ENCODE measurements at places on chromosomes 3 and 15.

DNA sequence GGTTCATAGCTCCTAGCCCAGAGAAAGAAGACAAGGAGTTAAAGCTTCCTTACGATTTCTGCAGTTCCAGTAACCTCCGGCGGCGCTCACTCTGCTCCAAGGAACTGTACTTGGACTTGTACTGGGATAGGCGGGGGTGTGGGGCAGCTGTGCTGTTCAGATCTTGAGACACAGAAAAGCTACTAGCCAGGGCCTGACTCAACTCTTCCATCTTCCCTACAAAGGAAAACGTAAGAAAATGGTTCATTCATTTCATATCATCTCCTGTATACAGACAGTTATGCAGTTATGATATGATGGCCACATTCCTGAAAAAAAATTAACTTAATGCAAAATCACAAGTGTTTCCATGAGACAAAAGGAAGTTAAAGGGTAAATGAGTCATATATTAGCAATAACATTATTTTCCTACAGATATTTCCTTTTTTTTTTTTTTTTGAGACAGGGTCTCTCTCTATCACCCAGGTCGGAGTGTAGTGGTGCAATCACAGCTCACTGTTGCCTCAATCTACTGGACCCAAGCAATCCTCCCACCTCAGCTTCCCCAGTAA is 4.6 kb downstream of the SNUPN start:
- no peaks in the 10 kb centered on the region for H3K27me3 ChIP-seq
- no peak overlapping the region for H3K4me3 ChIP-seq
- H3K4me1 ChIP-seq = peaks cover 20% of the 10 kb centered on the region
- H3K36me3 ChIP-seq = peaks cover 3% of the 10 kb centered on the region
- no peak for DNase-seq

- DNase-seq = peak; percentile 62
- H3K4me1 ChIP-seq = peaks cover 10% of the 10 kb centered on the region
- no peaks in the 10 kb centered on the region for H3K36me3 ChIP-seq
- H3K27me3 ChIP-seq = no peaks in the 10 kb centered on the region
- no peak overlapping the region for H3K4me3 ChIP-seq
Measured at GRCh38 chr3:119403201-119403600, 60.2 kb downstream of the TMEM39A start.

GRCh38 chr3:62145086-62145757 is 228.1 kb downstream of the FEZF2 start:
- H3K27me3 ChIP-seq = no peaks in the 10 kb centered on the region
- H3K4me1 ChIP-seq = no peaks in the 10 kb centered on the region
- H3K27ac ChIP-seq = no peak overlapping the region
- no peaks in the 10 kb centered on the region for H3K36me3 ChIP-seq

DNA sequence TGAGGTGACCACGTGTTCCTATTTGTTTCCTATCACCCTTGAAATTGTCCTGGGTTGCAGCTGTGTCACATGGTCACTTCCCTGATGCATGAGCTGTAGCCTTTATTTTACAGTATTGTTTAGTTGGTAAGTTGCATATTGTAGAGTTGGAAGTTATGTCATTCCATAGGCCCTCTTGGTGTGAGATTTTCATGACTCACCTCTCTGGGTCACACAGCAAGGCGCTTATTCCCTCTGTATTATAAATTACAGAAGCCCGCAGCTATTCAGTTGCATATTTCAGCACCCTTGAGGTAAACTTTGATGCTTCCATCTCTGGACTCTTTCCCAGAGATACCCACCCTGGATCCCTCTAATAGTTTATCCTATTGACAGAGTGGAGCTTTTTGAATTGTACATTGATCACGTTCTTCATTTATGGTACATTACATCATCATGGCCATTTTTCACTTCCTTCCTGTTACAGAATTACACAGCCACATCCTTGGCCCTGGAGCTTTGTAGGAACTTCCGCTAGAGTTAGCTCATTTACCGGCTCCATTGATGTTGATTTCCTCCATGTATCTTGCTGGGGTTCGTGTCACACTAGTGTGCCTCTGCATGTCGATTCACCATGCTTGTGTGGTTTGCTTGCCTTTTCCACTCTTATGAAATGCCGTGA is 543.1 kb upstream of the RGMA start:
- no peaks in the 10 kb centered on the region for H3K36me3 ChIP-seq
- H3K27ac ChIP-seq = no peak overlapping the region
- no peaks in the 10 kb centered on the region for H3K27me3 ChIP-seq
- H3K4me1 ChIP-seq = no peaks in the 10 kb centered on the region

- H3K27me3 ChIP-seq = no peaks in the 10 kb centered on the region
- H3K36me3 ChIP-seq = no peaks in the 10 kb centered on the region
- no peak overlapping the region for H3K27ac ChIP-seq
- no peak overlapping the region for H3K4me3 ChIP-seq
Measured at GRCh38 chr15:88918738-88919137, 5.6 kb upstream of the MFGE8 start.

GRCh38 chr3:100419406-100419805 is 18.1 kb downstream of the LNP1 start:
- no peaks in the 10 kb centered on the region for H3K4me1 ChIP-seq
- H3K4me3 ChIP-seq = no peak overlapping the region

DNA sequence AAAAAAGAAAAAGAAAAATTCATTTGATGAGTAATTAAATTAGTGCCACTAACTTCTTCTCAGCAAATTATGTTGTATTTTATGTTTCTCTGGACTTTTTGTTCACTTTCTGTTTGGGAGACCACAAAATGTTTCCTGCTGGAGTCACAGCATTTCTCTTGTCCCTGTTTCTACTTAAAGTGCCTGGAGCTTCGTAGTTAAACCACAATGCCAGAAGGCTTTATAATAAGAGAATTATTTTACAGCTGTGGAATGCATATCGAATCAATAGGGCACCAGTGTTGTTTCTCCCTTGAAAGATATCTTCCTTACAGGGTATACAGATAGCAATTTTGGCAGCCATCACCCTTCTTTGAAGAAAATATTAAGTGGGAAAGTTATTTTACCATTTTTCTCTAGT is 3.2 kb downstream of the DTWD1 start:
- H3K36me3 ChIP-seq = peaks cover 35% of the 10 kb centered on the region
- no peak overlapping the region for H3K27ac ChIP-seq
- no peak overlapping the region for H3K4me3 ChIP-seq
- H3K4me1 ChIP-seq = peaks cover 35% of the 10 kb centered on the region
- DNase-seq = no peak

- no peak for DNase-seq
- H3K4me3 ChIP-seq = no peak overlapping the region
- H3K4me1 ChIP-seq = no peaks in the 10 kb centered on the region
- no peak overlapping the region for H3K27ac ChIP-seq
- H3K36me3 ChIP-seq = no peaks in the 10 kb centered on the region
- H3K27me3 ChIP-seq = peaks cover 21% of the 10 kb centered on the region
Measured at GRCh38 chr3:132773071-132773619, 50.9 kb upstream of the NPHP3 start.

DNA sequence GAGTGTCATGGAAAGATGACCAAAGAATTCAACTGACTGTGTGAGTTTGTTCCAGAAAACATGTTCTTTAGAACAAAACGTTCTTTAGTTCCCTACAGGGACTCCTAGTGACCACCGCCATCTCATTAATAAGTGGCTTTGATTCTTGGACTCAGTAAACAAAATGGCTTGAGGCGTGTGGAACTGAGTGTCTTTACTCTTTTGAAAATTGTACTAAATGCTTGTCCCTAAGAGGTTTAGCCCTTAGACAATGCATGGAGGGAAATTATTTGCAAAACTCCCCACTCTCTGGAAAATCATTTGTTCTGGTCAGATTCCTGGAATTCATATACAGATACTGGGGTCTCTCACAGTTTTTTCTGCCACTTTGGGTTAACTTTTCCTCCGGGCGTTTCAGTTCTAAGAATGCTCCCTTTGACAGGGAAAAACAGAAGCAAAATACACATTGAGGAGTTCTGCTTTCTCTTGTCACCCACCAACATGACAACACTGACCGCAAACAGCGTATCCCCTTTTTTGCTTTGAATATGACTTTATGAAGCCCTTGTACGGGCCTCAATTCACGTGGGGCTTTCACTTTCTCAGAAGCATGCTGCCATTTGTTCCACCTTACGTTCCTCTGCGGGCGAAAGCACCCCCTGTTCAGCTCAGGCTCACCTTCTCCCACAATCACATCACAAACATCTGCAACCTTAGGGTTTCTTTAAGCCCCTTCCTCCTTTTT is 15.3 kb upstream of the NRROS start:
- no peak overlapping the region for H3K4me3 ChIP-seq
- no peaks in the 10 kb centered on the region for H3K27me3 ChIP-seq
- peaks cover 13% of the 10 kb centered on the region for H3K4me1 ChIP-seq
- no peak for DNase-seq
- no peak overlapping the region for H3K27ac ChIP-seq

DNA sequence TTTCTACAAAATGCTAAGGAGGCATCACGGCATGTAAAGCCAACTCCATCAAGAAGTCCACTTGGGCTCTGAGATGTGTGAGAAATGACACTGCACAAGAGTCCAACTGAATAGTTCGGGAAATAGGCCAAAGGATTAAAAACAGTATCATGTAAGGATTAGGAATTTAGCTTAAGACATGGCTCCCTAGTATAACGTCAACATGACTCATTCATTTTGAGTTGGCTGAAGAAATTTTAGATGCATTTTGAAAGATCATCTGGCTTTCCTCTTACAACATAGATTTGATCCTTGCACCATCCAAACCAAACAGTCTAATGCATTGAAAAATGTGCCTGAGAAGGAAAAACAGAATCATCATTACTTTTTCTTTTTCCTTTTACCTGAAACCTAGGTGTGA is 109.3 kb upstream of the MME start:
- no peaks in the 10 kb centered on the region for H3K36me3 ChIP-seq
- no peak overlapping the region for H3K27ac ChIP-seq
- H3K27me3 ChIP-seq = no peaks in the 10 kb centered on the region
- peak; percentile 45 for DNase-seq

DNA sequence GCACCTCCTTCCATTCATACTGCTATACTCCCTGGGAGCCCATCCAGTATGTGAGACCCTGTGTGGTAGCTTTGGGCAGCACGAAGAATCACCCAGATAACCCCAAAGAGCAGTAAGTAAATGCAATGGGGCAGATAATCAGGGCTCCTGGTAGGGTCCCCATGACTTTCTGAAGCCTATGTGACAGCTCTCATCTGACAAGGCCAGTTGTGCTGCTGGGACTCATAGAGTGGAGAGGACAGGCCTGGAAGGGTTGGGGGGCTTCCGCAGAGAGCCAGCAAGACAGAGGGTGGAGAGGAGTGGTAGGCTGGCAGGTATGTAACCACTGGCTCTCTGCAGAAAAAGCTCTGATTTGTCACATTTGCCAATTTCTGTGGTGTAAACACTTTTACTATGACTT is 3.2 kb upstream of the SLC6A20 start:
- H3K4me1 ChIP-seq = no peaks in the 10 kb centered on the region
- no peak overlapping the region for H3K4me3 ChIP-seq
- H3K27ac ChIP-seq = no peak overlapping the region
- H3K36me3 ChIP-seq = no peaks in the 10 kb centered on the region

GRCh38 chr3:166279636-166280035 is 442.4 kb upstream of the BCHE start:
- no peak for DNase-seq
- no peaks in the 10 kb centered on the region for H3K36me3 ChIP-seq
- no peak overlapping the region for H3K27ac ChIP-seq
- H3K4me1 ChIP-seq = peaks cover 20% of the 10 kb centered on the region
- no peaks in the 10 kb centered on the region for H3K27me3 ChIP-seq
- H3K4me3 ChIP-seq = no peak overlapping the region

GRCh38 chr3:126493739-126494138 is 18.0 kb upstream of the ZXDC start:
- no peak overlapping the region for H3K27ac ChIP-seq
- H3K4me1 ChIP-seq = no peaks in the 10 kb centered on the region
- H3K4me3 ChIP-seq = no peak overlapping the region
- no peak for DNase-seq
- H3K36me3 ChIP-seq = no peaks in the 10 kb centered on the region

- H3K27ac ChIP-seq = no peak overlapping the region
- H3K27me3 ChIP-seq = no peaks in the 10 kb centered on the region
- no peak overlapping the region for H3K4me3 ChIP-seq
Measured at GRCh38 chr3:127706785-127707351, 34.1 kb downstream of the ABTB1 start.

GRCh38 chr15:96648866-96649265 is 318.4 kb downstream of the NR2F2 start:
- H3K4me3 ChIP-seq = no peak overlapping the region
- peaks cover 52% of the 10 kb centered on the region for H3K27me3 ChIP-seq
- H3K4me1 ChIP-seq = no peaks in the 10 kb centered on the region
- no peak overlapping the region for H3K27ac ChIP-seq

GRCh38 chr15:61327019-61327631 is 98.0 kb upstream of the RORA start:
- H3K36me3 ChIP-seq = no peaks in the 10 kb centered on the region
- no peak overlapping the region for H3K4me3 ChIP-seq
- no peak overlapping the region for H3K27ac ChIP-seq
- no peak for DNase-seq
- H3K27me3 ChIP-seq = peaks cover 7% of the 10 kb centered on the region
- H3K4me1 ChIP-seq = no peaks in the 10 kb centered on the region

- H3K4me3 ChIP-seq = no peak overlapping the region
- peaks cover 74% of the 10 kb centered on the region for H3K27me3 ChIP-seq
- no peak overlapping the region for H3K27ac ChIP-seq
Measured at GRCh38 chr3:187673012-187673411, 2.8 kb upstream of the SST start.

DNA sequence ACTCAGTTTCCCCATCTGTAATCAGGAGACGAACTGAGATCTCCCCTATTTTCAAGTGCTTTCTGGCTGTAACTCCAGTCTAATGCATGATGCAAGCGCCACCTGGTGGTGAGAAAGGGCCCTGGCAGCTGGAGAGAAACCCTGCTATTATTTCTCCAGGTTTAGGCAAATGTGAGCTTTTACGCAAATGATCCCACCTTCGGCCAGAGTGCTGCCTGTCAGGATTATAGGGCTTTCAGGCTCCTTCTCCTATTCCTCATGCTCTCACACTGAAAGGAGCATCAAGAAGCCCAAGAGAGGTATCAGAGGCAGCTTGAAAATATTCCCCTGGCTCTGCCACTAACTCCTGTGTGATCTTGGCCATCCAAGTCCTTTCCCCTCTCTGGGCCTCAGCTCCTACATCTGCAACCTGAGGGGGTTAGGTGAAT is 93.9 kb upstream of the RASGRF1 start:
- peak; percentile 72 for DNase-seq
- peaks cover 16% of the 10 kb centered on the region for H3K27me3 ChIP-seq
- no peak overlapping the region for H3K27ac ChIP-seq
- H3K36me3 ChIP-seq = no peaks in the 10 kb centered on the region
